ENCODE measurements at places on chromosomes 12 and 14.

- no peaks in the 10 kb centered on the region for H3K27me3 ChIP-seq
- H3K4me1 ChIP-seq: no peaks in the 10 kb centered on the region
- no peak for DNase-seq
- no peaks in the 10 kb centered on the region for H3K36me3 ChIP-seq
- no peak overlapping the region for H3K4me3 ChIP-seq
These were observed 20.5 kb upstream of the SLC5A8 start for GRCh38 chr12:101230547-101230946.

- DNase-seq: no peak
- H3K27ac ChIP-seq: no peak overlapping the region
- no peaks in the 10 kb centered on the region for H3K4me1 ChIP-seq
- no peak overlapping the region for H3K4me3 ChIP-seq
- no peaks in the 10 kb centered on the region for H3K27me3 ChIP-seq
- H3K36me3 ChIP-seq: no peaks in the 10 kb centered on the region
These were observed 65.0 kb downstream of the ITPK1 start for GRCh38 chr14:93050761-93051160.

GRCh38 chr12:89454080-89454848, 70.3 kb downstream of the GALNT4 start:
- H3K4me1 ChIP-seq: no peaks in the 10 kb centered on the region
- H3K27ac ChIP-seq: no peak overlapping the region
- H3K4me3 ChIP-seq: no peak overlapping the region
- H3K36me3 ChIP-seq: no peaks in the 10 kb centered on the region
- no peaks in the 10 kb centered on the region for H3K27me3 ChIP-seq

- H3K36me3 ChIP-seq: no peaks in the 10 kb centered on the region
- H3K4me1 ChIP-seq: no peaks in the 10 kb centered on the region
- H3K27ac ChIP-seq: no peak overlapping the region
- H3K4me3 ChIP-seq: no peak overlapping the region
- DNase-seq: no peak
- no peaks in the 10 kb centered on the region for H3K27me3 ChIP-seq
These were observed 232.2 kb downstream of the EMP1 start for GRCh38 chr12:13428538-13429265.

- no peaks in the 10 kb centered on the region for H3K27me3 ChIP-seq
- no peak for DNase-seq
- no peak overlapping the region for H3K4me3 ChIP-seq
- H3K4me1 ChIP-seq: peaks cover 33% of the 10 kb centered on the region
- H3K36me3 ChIP-seq: no peaks in the 10 kb centered on the region
- H3K27ac ChIP-seq: no peak overlapping the region
These were observed 43.0 kb upstream of the CTDSP2 start for GRCh38 chr12:57889500-57889989.

DNA sequence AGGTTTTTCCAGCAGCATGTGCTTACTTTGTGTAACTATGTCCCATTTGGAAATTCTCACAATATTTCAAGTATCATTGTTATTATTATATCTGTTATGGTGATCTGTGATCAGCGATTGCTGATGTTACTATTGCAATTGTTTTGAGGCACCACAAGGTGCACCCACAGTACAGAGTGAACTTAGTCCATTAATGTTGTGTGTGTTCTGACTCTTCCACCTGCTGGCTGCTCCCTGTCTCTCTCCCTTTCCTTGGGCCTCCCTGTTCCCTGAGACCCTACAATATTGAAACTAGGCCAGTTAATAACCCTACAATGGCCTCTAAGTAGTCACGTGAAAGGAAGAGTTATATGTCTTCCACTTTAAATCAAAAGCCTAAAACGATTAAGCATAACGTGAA, 153.9 kb downstream of the PIK3C2G start:
- H3K36me3 ChIP-seq: no peaks in the 10 kb centered on the region
- no peaks in the 10 kb centered on the region for H3K27me3 ChIP-seq
- no peak for DNase-seq
- no peaks in the 10 kb centered on the region for H3K4me1 ChIP-seq
- H3K4me3 ChIP-seq: no peak overlapping the region

DNA sequence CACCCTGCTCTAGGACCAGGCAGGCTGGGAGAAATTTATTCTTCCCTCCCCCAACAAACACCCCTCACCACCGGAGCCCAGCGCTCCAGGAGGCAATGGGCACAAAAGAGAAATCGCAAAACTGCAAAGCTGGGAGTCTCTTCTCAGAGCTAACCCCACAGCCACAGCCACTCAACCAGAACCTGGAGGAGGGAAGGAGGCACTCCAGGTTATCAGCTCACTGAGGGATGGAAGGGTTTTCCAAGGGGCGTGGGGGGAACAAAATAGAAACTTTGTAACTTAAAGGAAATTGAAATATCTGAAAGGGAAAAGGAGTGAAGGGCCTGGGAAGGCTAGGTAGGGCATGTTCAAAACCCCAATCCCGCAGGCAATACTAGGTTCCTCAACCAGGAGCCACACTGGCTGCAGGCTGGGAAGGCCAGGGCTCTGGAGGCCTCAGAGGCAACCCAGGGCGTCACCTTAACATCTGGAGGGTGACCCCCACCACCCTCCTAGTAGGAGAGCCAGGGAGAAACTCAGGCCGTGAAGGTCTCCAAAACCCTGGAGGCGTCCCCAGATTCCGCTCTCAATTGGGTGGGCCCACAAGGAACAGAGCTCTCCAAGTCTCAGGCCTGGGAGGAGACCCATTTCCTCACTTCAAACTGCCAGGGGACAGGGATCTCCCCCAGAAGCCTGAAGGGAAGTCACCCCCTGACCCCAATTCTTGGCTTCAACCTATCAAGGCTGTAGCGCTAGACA, 3.2 kb downstream of the KDM2B start:
- DNase-seq: no peak
- H3K27ac ChIP-seq: peak overlapping the region; percentile 71
- peaks cover 20% of the 10 kb centered on the region for H3K36me3 ChIP-seq
- H3K4me3 ChIP-seq: no peak overlapping the region
